ENCODE measurements at places on chromosomes 2 and 18.

DNA sequence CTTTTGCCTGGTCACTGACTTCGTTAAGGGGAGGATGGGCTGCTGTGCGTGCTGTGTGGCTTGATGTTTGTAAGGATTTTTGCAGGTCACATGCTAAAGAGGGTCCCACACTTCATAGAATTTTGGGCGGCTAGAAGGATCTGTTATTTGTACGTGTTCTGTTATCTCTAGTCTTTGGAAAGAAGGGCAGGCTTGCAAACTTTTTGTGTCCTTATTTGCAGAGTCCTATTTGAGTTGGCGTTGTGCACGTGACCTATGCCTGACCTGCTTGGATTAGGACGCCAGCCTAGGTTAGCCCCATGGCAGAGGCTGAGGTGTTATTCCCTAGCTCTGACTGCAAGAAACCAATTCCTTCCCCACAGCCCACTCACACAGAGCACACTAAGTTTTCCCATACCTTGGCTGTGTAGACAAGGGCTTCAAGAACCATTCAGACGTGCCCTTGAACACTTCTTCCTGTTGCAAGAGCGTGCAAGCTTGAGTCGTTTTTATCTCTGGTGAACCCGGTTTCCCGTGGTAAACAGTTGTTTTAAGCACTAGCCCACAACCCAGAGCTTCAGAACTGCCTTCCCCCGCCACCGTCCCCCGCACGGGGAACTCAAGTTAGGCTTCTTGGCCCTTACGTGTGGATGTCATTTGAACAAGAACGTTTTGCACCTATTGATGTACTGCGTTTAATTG lies 94.6 kb downstream of the LDLRAD4 start:
- DNase-seq: no peak

GRCh38 chr2:100119235-100119634 lies 23.2 kb downstream of the AFF3 start:
- DNase-seq: no peak

- no peak for DNase-seq
These were observed 127.6 kb upstream of the HS6ST1 start for GRCh38 chr2:128446049-128446873.

- no peak for DNase-seq
These were observed 228.0 kb upstream of the SALL3 start for GRCh38 chr18:78751664-78752063.

DNA sequence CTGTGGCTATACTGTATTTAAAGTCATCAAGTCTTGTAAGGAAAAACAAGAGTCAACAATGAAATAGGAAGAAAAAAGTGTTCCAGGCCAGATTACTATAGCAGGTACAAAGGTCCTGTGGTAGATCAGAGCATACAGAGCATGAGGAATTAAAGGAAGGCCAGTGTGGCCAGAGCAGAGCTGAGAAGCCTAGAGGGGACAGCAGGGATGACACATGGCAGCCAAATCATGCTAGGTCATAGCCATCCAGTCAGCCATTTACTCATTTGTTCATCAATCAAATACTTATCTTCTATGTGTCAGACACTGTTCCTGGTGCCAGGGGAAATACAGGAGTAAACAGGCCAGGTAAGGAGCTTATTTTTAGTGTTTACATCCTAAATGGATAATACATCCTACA lies 24.3 kb downstream of the ADD2 start:
- DNase-seq: no peak

- DNase-seq: no peak
These were observed 234.4 kb downstream of the NDUFA10 start for GRCh38 chr2:239790721-239791120.

GRCh38 chr2:16537347-16537746 lies 128.3 kb downstream of the CYRIA start:
- no peak for DNase-seq

DNA sequence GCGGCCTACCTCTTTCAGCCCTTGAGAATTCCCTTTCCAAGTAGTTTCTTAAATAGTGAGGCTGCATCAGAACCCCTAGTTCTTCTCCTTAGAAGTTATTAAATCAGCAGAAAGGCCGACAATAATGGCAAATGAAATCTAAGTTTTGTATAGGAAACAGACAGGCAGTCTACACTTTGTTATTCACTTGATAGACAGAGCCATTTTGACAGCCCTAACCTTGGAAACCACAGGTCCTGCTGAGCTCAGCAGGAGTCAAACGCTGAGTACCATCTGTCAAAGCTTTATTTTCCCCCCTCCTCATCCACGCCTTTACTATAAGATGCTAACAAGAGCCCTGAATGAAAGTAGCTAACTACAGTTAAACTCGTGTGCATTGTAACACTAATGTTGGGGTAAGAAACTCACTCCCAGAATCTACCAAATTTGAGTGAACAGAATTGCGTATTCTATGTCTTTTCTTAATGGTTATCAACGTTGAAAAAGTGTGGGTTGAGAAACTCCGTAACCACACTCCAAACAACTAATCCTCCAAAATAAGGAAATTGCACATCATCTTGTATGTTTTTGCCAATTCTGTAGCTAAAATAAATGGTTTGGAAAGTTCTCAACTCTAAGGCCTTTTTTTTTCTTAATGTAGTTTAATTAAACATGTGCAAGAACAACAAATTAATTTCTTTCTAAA lies 90.6 kb upstream of the EFEMP1 start:
- DNase-seq: no peak

GRCh38 chr2:73223821-73224220 lies 9.2 kb downstream of the PRADC1 start:
- no peak for DNase-seq

DNA sequence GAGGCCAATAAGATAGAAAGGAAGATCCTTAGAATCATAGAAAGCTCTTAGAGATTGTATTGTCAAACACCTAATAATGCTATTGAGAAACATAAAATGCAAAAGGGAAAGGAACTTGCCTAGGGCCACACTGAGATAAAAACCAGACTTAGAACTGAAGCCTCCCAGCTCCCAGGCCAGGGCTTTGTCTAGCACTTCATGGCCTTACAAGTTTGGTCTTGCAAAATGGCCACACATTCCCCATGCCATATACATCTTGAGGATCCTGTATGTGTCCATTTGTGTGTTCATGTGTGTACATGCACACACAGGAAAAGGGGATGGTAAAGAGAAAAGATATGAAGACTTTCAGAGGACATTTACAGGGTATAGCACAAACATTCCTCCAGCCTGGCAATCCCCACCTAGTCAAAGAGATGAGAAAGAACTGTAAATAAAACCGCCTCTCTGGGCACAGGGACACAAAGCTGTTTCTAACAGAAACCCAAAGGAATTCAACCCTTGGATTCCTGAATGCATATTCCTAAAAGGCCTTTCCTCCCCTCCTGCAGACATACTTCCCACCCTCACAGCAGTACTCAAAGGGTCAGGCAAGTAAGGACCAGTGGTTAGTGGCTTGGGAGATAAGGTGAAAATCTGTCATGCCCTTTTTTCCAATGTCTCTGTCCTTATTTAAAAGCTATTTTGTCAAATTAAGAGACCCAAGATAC lies 99.7 kb upstream of the KLHL29 start:
- DNase-seq: no peak

- DNase-seq: no peak
These were observed 253.0 kb downstream of the DCDC2C start for GRCh38 chr2:3956406-3956805.

DNA sequence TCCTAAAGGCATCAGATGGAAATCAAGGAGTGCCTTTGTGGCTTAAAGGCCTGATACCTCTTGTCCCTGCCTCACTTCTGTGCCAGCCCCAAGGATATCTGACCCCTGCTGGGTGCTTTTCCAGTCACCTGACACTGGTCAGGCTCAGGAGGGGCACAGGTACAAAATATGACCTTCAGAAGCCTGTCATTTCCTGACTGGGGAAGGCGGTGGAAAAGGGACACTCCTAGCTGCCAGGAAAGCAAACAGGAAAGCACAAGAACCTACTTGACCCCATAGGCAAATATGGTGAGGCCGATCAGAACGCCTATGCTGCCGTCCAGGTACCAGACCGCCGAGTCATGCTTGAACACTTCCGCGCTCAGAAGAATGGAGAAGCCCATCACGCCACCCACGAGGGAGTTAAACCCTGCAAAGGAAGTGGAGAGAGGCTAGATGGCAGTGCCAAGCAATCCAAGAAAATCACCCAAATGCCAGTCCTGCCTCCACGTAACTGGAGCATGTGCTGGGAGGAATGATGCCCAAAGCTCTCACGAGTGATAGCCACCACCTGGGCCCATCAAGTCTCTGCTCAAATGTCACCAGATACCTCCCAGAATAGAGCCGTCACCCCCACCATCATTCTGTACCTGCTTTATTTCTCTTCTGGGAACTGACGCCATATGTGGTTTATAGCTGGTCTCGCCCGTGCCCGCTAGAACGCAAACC lies 204.0 kb downstream of the MGAT5 start:
- DNase-seq: no peak

DNA sequence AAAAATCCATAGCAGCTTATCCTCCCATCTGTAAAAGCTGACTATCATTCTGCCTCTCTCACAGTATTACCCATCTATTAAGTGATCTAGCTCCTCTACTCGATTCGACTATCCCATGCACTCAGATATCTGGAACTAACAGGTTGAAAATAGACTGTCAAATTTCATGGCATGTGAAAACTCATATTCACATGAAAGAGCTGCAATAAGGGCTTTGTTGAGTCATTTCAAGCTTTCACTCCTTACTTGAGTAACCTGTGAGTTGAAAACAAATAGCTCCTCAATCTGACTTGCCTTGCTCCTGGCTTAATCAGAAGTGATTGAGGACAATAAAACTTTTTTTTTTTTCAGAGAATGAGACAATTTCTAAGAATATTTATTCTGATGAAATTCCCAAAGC lies 192.4 kb upstream of the ERBB4 start:
- DNase-seq: no peak

- DNase-seq: no peak
These were observed 268.7 kb downstream of the LRRTM1 start for GRCh38 chr2:80035749-80036285.

DNA sequence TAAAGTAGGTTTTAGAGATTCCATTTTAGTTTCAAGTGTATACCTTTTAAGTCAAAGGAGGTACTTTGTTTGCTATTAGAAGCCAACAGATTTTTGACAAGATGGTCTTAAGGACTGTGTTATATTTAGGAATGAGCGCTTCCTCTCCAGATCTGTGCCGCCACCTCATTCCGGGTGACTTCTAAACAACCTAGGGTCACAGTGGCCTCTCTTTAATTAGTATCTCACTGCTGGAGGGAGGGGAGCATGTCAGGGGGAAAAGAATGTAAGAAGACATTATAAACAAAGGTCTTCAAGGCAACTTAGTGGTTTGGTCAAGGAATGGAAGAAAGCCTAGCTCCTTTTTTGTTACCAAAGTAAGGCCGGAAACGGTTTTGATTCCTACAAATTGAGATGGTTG lies 67.0 kb downstream of the RBMS1 start:
- no peak for DNase-seq

GRCh38 chr2:105671156-105671555 lies 73.6 kb upstream of the NCK2 start:
- DNase-seq: no peak

DNA sequence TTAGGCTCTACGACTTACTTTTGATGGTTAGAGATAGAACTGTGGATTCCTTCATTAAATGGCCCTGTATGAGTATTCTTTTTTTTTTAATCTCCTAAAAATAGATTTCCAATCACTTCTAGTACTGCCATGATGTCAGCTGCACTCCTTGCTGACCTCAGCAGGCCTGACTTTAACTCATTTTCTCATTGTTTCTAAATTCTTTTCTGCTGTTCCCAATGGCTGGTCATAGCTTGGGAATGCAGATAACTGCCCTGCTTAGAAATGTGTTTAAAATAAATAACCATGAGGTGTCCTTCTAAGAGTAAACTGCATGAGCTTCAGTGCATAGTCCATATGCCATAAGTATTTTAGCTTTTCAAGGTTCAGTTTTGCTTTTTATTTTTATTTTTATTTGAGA lies 15.7 kb downstream of the CCDC85A start:
- no peak for DNase-seq

DNA sequence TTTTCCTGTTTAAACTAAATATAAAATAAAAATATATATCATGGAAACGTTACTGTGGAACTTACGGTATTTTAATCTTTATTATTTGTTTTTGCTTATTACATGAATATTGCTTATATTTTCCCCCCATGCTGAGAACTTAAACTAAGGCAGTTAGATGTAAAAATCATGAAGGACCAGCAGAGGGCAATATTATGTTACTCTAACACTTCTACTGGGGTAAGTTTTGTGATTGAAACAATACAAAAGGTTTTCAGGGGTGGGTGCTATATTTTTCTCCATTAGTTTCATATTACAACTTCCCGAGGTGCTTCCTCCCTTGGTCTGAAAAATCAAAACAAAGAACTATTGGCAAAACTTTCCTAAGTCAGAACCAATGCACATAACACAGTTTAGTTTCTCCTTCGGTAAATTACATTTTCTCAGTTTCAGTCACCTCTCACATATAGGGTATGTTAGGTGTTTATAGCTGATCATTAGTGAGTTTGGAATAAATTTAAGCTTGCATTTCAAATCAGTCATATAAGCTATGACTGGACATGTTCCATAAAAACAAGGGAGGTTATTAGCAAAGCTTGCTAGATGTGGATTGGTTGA lies 54.8 kb downstream of the ZNF407 start:
- peak; percentile 48 for DNase-seq

- peak; percentile 33 for DNase-seq
These were observed 9.6 kb downstream of the SERPINB8 start for GRCh38 chr18:63979409-63979920.

- DNase-seq: peak; percentile 98
These were observed 97.1 kb upstream of the SERTAD2 start for GRCh38 chr2:64750817-64751285.

DNA sequence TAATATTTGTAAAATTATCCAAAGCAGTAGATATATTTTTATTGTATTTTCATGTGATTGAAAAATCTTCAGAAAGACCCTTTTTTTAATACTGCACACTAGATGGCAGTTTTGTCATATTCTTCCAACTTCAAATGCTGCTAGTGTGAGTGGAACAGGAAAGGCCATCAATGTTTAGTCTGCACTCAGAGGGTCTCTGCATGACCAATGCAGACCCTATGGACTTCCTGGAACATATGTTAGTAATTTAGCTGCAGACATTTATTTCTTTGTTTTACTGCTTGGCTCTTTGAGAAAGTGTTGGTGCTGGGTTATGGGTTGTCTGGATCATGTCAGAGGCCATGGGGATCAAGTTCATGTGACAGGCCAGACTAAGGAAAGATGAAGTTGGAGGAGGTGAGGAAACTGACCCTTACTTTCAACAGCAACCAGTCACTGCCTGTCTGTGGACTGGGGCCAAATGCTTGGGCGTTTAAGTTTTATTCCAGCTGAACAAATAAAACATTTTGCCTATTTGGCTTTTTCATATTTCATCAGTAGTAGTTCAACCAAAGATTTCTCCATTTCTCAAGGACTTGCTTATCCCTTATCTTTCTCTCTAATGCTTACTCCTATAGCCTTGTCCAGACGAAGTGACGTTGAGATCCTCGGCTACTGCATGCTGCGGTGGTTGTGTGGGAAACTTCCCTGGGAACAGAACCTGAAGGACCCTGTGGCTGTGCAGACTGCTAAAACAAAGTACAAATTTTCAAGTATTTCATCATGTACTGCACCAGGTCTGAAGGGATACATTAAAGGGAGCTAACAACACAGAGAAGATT lies 84.8 kb downstream of the VRK2 start:
- no peak for DNase-seq
